Activated CD8-positive, alpha-beta memory T cell treated with anti-CD3 and anti-CD28 coated beads for 1 hour (primary cell): ENCODE measurements at places on chromosomes 5 and 9.

- no peak for DNase-seq
Observed at GRCh38 chr5:141298376-141298775, 5.5 kb downstream of the SLC25A2 start.

DNA sequence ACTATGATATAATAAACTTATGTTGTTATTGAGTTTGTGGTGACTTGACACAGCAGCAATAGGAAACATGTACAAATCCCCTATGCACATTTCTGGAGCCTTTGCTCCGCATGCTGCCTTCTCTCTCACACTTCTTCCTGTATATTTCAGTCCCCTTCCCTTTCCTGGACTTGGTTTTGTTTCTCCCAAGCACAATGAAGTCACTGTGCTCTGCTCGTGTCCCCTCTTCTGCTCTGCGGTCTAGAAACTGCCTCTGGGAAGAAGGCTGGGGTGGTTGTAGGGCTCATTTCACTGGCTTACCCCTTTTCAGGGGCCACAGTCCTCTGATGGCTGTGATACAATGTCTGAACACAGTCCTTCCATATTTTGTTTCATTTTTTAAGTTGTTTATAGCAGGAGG lies 15.7 kb upstream of the FGD3 start:
- DNase-seq = no peak

- DNase-seq = no peak
Observed at GRCh38 chr5:93423300-93423699, 157.7 kb downstream of the NR2F1-AS1 start.

DNA sequence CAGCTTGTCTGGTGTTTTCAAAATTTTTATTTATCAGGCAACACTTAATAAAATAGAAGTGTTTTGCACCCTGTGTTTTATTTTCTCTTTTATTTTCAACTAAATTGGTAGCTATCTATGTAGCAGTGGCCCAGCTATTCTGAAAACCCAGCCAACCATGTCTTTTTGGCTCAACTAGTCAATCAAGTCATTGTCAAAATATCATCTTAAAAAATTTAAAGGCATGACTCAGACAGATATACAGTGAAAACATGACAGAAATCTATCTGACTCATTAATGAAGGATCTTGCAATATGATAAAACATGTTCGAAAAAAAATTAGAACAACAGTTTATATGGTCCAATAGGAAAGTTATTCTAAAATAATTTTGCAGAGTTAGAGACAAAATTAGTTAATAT lies 75.1 kb downstream of the HSD17B4 start:
- no peak for DNase-seq

- DNase-seq = no peak
Observed at GRCh38 chr9:12973710-12974109, 198.9 kb downstream of the LURAP1L start.

- DNase-seq = no peak
Observed at GRCh38 chr9:2459756-2460155, 161.8 kb upstream of the VLDLR start.

DNA sequence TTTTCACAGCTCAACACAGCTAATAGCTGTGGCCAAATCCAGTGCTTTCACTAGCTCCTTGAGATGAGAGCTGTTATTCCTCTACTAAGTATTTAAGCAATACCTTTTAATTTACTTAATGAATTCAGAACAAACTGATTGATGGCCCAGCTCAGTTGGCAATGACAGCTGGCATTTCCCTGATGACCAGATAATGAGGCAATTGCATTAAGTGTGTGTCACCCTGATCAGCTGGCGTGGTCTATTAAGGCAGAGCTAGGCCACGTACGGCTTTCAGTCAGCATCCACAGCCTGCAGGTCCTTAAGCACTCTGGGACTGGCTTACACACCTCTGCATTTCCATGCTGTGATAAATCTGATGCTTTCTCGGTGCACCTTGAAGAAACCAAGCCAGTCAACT lies 34.4 kb downstream of the TTLL11 start:
- no peak for DNase-seq
